Large intestine (tissue), 12 donors: ENCODE measurements at places on chromosomes 5 and 9. TPM values are rescaled to one million over a fixed set of nuclear protein-coding genes. Genes with fewer than 3 reads are reported as not detected.

DNA sequence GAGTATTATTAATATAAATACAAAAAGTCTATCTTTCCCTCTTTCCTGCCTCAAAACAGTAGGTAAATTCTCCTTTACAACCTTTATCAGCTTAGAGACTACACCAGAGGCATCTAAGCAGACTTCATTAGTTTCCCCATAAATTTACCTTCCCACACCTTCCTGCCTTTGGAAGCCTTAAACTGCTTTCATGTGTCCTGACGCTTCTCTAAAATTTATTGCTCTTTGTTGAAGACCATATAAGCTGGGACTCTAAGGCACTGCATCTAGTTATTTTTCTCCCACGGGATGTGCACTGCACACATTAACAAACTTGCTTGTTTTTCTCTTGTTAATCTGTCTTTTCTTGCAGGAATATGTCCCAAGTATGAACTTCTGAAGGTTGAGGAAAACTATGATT lies 51.8 kb downstream of the DEPDC1B start:
- no peak for DNase-seq

- DNase-seq, result no peak
Observed at GRCh38 chr5:132237670-132238069, 10.0 kb upstream of the P4HA2 start.

DNA sequence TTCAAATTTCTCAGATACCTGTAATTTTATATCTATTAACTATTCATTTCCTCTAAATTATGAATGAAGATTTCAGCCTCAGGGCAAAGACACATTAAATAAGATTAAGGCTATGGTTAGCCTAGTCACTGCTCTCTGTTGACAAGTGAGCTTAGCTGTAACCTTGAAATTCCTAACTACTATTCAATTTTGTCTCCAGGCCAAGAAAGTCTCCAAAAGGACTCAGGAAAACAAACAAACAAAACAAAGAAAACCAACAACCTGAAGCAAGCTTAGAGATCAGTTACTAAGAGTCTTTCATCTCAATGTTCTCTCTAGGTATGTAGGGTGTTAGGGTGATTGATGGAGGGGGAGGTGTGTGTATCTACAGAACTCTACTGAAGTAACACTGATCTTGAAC lies 9.6 kb upstream of the CTNNAL1 start:
- DNase-seq, result no peak

DNA sequence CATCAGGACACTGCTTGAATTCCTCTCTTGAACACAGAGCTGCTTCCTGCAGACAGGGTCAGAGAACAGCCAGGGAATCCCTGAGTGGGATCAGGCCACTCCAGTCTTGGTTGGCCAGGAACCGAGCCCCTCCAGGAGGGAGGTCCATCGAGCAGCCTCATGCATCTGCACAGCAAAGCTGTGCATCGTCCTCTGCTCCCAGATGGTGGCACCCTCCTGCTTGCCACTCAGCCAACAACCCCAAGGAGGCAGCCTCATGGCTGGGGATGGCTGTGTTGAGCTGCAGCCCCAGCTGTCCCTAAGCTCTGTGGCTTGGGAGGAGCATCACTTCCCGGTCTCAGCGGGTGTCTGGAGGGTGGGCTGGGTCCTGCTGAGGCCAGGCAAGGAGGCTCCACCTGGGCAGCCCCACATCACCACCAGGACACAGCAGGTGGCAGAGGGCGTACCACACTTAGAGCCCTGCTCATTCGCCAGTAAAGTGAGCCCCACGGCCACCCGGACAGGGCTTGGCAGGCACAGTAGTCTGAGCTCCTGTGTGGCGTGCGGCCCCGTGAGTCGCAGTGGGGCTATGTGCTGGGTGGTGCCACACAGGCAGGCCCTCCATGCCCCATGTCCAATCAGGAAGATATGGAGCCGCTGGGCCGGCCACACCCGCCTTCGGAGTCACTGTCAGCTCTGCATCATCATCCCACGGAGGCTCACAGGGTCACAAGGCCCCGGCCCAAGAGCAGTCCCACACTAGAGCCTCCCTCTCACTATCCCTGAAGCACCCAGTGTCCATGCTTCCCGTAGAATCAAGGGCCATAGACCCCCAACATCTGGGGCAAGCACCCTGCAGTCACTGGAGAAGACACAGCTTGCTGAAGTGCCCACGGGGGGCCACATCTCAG lies 11.9 kb downstream of the LPCAT1 start:
- no peak for DNase-seq

DNA sequence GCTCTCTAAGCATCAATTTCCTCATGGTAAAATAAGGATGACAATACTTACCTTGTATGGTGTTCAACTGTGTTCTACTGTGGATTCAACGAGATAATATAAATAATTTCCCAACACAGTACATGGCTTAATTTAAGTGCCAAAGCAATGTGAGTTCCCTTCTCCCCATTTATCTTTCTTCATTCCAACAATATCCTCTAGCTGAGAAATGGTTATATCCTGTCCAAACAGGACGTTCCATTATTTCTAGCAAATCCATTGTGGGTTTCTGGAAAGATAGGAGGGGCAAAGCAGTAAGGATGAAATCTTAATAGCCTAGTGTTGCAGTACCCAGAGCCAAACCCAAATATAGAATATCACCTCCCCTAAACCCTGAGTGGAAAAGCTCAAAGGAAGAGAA lies 22.0 kb downstream of the ABCA1 start:
- DNase-seq, result no peak

- no peak for DNase-seq
Observed at GRCh38 chr5:157554179-157555036, 21.2 kb downstream of the ADAM19 start.

- DNase-seq, result no peak
Observed at GRCh38 chr5:38905516-38905915, 59.7 kb downstream of the OSMR start.

DNA sequence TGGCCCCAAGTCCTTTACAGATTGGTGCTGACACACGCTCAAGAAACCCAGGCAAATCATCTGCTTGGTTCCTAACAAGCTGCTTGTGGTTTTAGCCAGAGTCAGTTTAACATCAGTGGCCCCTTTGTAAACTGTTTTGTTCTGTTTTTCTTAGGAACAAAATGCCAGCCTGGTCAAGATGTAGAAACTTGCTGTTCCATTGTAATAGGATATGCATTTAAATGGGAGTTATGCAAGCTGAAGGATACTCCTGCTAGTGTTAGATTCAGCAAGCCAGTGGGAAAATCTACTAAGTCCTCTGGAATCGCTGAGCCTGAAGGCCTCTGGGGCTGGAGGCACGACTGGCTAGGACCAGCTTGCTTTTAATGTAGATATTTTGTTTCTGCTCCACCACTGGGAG lies 391.1 kb downstream of the TLE4 start:
- DNase-seq, result no peak

DNA sequence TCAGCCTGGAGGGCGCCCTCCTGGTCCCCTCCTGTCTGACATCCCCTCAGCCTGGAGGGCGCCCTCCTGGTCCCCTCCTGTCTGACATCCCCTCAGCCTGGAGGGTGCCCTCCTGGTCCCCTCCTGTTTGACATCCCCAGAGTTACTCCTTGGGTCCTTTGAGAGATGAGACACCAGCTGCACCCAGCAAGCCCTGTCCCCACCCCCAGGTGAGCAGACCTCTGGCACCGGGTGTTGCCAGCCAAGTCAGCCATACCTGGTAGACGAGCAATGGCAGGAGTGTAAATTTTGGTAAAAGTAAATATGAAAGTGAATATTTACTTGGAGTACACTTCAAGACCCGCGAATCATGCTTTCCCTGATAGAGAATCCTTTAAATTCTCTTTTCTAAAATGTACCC lies 25.4 kb downstream of the EXOC3 start:
- no peak for DNase-seq

DNA sequence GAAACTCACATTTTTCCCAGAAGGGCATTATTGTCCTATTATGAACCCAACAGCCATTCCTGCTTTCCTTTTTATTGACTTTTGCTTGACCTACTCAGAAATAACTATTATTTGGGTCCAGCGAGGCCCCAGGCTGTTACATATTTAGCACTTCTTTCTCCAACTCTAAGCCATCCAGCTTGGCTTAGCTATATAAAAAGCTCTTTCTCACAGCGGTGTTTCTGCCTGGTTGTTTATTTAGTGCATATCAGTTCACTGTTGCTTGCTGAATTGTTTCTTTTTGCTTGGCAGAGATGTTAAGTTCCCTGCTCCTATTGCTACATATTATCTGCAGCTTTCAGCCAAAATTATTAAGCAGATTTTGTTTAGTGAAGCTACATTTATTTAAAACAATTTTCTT lies 1156.8 kb upstream of the SEMA6A start:
- no peak for DNase-seq

DNA sequence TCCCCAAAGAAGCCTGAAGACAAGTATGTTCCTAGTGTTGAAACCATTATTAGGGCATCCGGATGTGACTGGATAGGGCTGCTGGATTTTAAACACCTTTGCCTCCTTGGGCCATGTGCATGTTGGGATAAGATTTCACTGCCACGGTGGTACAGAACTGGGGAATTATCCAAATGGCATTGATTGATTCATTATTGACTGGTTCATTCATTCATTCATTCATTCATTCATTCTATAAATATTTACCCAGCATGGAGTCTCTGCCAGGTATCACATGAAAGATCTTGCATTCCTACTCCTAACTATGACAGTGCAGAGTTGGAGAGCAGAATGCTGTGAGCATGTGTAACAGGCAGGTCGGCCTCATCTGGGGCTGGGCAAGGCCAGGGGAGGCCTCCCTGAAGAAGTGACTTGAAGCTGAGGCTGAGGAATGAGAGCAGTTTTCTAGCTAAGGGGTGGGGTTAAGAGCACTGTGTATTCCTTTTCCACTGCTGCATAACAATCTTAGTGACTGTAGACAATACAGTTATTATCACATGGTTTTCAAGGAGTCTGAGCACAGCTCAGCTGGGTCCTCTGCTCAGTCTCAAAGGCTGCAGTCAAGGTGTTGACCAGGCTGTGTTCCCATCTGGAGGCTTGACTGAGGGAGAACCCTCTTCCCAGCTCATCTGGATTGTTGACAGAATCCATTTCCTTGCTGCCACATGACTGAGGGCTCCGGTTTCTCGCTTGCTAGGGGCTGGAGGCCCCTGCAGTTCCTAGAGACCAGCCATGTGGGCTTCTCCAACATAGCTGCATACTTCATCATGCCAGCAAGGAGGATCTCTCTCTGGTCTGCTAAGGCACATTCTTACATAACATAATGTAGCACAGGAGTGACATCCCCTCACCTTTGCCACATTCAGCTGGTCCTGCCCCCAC lies 35.7 kb downstream of the AK8 start:
- no peak for DNase-seq

DNA sequence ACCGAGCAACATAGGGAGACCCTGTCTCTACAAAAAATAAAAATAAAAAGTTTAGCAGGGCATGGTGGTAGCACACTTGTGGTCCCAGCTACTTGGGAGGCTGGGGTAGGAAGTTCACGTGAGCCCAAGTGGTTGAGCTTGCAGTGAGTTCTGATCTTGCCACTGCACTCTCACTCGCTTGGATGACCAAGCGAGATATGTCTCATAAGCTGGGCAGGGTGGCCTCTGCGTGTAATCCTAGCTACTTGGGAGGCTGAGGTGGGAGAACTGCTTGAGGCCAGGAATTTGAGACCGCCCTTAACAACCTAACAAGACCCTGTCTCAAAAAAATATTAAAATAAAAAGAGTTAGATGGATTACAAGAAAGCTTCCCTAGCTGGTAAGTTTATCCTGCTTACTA lies 32.5 kb downstream of the RASA1 start:
- no peak for DNase-seq

GRCh38 chr9:98335661-98336060 lies 80.2 kb upstream of the TBC1D2 start:
- no peak for DNase-seq

DNA sequence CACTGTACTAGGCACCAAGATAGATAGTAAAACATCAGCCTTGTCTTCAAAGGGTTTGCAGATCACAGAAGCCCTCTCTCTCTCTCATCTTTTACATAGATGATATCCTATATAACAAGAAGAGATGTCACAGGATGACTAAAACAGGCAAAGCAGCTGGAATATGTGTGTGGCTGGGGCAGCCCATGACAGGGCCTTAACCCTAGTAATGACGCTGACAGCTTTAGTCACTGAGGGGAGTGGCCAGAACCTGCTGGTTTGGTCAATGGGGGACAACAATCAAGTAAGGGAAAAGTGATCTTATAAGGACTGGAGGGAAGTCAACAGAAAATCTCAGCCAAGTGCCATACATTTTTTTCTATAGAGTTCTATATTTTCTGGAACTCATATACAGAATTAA lies 41.9 kb upstream of the RIC1 start:
- DNase-seq, result no peak

Gene RNF180
- 5.6 TPM for polyA plus RNA-seq

Gene CSF2
- polyA plus RNA-seq, result not detected

Gene NR2F1
- 7.6 TPM for polyA plus RNA-seq

Gene CYSRT1
- 71.7 TPM for polyA plus RNA-seq

Gene WDR38
- not detected for polyA plus RNA-seq
